ENCODE measurements at places on chromosomes 5 and 9.

DNA sequence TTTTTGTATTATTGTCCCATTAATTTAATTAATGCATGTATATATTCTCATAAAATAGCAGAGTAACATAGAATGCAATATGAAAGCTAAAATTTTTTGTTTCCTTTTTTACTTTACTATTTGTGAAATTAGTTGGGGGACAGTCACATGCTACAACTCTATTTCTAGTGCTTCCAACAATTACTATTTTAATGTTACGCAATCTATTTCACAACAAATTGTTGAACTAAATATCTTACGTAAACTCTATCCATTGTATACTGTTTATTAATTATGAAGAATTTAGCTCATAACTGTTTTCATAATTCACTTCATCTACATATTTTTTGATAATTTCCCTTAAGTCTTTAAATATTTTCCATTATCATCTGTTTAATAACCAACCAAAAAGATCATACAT is 1685.4 kb upstream of the CDH6 start:
- DNase-seq = no peak

DNA sequence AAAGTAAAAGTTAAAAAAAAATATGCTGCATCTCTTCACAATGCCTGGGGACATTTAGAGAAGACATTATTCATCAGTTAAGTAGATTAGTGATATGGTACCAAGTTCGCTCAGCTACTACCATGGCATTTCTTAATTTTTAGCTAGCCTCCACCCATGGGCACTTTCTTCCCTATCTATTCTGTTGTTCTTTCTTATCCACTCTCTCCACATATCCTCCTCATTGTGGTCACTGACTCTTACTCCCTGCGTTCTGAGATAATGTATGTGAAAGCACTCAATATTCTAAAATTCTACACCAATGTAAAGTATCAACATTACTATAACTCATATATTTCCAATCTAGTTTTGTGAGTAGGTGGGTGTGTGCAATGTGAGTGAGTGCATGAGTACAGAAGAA is 609.7 kb upstream of the DAB2 start:
- no peak for DNase-seq

DNA sequence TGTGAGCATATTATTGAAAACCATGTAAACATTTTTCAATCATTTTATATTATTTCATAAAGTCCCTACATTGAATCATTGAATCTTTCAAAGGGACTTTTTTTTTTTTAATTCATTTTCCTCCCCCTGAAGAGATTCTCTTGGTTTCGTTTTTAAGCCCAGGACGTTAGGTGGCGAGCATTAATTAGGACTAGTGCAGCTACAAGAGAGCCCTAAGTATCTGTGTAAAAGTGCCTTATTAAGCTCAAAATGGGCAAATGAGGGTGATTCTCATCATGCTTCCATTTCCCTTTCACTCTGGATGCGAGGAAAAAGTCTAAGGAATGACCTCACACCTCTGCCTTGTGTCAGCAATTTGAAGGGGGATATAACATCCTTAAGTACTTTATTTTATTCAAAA is 517.9 kb upstream of the ITGA1 start:
- peak; percentile 4 for DNase-seq

- DNase-seq = no peak
Observed at GRCh38 chr5:80976985-80977384, 16.8 kb downstream of the RASGRF2 start.

- DNase-seq = no peak
Observed at GRCh38 chr9:21268347-21268657, 28.5 kb upstream of the IFNA14 start.

GRCh38 chr5:65933295-65933694 is 6.9 kb downstream of the ERBIN start:
- no peak for DNase-seq

DNA sequence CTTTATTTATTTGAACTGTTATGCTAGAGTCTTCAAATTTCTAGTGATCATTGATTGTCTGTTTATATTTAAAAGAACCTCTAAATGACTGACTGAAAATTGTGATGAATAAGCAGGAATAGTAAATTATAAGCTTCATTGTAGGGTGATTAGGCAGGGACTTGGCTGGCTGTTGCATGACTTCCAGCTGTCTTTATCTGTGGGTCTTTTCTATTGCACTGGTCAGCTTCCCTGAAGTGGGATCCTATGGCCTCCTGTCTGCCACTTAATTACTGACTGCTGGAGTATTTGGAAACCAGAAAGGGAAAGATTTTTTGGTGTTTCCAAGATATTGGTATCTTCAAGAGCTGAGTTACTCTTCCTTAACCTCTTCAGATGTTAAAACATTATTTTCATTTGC is 123.0 kb upstream of the CCNH start:
- DNase-seq = no peak

- DNase-seq = peak; percentile 31
Observed at GRCh38 chr5:151115272-151115905, 34.6 kb upstream of the TNIP1 start.

DNA sequence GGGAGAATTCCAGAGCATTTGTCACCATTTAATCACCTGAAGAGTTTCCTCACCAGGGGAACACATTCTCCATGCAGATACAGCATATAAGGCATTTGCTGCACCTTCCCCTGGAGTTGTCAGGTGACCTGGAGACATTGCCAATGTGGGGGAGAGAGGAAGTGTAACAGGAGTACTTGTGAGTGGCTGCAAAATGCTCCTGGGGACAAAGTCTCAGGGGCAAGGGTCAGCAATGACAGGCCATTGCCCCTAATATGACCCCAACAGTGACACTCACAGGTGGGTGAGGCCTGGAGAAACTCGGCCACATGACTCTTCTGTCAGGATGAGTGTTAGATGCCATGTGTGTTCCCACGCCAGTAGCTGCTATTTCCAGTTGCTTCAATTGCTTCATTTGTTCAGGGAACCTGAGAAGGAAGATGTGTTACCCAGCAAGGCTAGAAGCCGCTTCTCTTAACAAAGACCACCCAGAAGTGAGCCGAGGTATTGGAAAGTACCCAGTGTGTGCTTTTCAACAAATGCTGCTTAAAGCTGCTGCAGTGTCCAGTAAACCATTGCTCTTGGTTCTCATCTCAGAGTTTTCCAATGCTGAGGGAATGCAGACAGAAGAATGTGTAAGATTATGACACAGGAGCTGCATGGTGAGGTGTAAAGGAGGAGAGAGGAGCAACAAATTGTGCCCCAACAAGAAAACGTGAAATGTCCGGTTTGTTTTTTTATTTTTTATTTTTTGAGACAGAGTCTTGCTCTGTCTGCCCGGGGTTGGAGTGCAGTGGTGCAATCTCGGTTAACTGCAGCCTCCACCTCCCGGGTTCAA is 128.2 kb upstream of the SLC44A1 start:
- DNase-seq = no peak

DNA sequence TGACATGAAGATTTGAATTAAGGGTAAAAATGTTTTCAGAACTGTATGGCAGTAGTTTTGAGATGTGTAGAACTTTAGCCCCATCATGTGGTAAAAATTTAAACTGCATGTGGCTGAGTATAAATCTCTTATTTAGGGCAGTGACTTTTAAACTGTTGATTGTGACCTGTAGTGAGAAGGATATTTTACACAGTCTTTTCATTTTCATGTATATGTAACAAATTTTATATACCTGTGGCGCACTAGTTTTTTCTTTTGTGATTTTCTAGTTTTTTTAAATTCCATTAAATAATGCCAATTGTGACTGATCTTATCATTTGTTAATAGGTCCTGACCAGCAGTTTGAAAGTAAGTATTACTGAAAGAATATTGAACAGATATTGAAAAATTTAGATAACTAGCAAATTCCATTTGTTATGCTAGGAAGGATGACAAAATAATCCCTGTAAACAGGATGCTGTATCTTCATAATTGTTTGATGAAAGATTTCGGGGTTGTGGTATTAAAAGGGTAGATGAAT is 47.2 kb downstream of the GPBP1 start:
- peak; percentile 34 for DNase-seq

- DNase-seq = no peak
Observed at GRCh38 chr5:103466495-103466894, 96.1 kb downstream of the NUDT12 start.

GRCh38 chr9:137416563-137417151 is 6.3 kb downstream of the EXD3 start:
- DNase-seq = no peak

- no peak for DNase-seq
Observed at GRCh38 chr5:128826275-128826674, 139.0 kb upstream of the SLC27A6 start.

DNA sequence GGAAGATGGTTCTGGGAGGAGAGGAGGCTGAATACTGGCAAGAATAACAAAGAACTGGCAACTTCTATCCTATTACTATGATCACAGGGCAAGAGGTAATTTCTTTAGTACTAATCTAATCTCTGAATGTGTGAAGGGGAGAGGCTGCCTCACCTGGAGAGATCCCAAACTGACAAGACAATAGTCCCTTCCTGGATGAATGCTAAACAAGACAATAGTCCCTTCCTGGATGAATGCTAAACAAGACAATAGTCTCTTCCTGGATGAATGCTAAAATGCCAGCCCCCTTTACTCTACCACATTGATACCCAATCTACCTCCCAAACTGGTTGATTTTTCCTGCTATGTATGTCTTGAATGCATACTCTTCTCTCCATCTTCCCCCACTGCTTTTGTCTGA is 145.2 kb downstream of the SIL1 start:
- DNase-seq = no peak

GRCh38 chr9:35940458-35941407 is 17.2 kb downstream of the OR2S2 start:
- no peak for DNase-seq

- DNase-seq = no peak
Observed at GRCh38 chr5:93476251-93476742, 104.7 kb downstream of the NR2F1-AS1 start.

GRCh38 chr9:73031350-73031749 is 78.5 kb upstream of the ALDH1A1 start:
- DNase-seq = no peak

- no peak for DNase-seq
Observed at GRCh38 chr9:114469091-114469853, 36.0 kb downstream of the WHRN start.

DNA sequence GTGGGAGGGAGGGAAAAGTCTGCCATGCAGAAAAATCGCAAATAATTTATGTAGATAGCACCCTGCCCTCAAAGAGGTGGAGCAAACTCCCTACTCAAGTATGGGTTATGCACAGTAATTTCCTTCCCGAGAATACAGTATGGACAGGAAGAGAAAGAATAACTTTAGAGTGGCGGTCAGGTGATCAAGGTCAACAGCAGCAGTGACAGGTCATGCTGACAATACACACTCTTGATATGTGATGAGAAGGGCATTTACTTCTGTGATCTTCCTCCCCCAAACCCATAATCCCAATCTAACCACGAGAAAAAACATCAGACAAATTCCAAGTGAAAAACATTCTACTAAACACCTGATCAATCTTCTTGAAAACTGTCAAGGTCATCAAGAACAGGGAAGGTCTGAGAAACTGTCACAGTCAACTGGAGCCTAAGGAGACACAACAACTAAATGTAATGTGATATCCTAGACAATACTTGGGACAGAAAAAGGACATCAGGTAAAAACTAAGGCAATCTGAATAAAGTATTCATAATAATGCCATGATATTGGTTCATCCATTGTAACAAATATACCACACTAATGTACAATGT is 11.7 kb downstream of the BICD2 start:
- no peak for DNase-seq

DNA sequence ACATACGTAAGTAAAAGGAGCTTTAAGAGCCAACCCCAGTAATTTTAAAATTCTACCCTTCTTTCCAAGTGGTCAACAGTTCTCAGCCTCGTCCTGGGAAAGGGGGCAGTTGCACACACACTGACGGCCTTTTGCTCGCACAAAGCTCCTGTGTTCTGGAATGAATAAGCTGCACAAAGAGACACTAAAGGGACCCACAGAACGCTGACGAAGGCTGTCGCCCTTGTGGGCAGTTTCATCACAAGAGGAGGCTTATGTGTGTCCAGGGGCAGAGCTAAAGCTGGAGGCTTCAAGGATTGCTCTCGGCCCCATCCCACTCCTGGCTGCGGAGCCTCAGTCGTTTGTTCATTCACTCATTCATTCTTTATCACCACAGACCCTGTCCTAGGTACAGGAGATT is 67.0 kb upstream of the NEK6 start:
- DNase-seq = no peak

DNA sequence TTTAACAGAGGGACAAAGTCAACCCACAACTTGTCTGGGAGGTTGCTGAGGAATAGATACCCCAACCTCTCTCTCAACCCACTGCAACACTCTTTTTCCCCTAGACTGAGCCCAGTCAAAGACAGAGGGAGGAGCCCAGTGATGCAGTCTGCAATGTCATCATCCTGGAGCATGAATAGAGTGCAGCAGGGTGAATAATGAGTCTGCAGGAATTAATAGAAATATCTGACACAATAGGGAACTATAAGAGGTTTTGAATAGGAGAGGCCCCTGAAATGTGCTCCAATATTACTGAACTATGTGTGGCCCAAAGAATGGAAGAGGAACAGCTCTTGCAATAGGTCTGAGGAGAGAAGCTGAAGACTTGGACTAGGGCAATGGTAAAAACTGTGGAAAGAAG is 59.1 kb downstream of the PDCD1LG2 start:
- no peak for DNase-seq
